RKO (cell line): ENCODE measurements at places on chromosomes 3 and 15.
A peak's percentile ranks its signal among the peaks of the same experiment; 100 is the strongest.

GRCh38 chr3:50164984-50165909 lies 10.1 kb downstream of the SEMA3F start:
- no peak for DNase-seq

GRCh38 chr3:80213086-80213485 lies 445.3 kb upstream of the ROBO1 start:
- no peak for DNase-seq

- DNase-seq, result peak; percentile 30
Measured at GRCh38 chr3:62873761-62874710, 1.2 kb downstream of the CADPS start.

DNA sequence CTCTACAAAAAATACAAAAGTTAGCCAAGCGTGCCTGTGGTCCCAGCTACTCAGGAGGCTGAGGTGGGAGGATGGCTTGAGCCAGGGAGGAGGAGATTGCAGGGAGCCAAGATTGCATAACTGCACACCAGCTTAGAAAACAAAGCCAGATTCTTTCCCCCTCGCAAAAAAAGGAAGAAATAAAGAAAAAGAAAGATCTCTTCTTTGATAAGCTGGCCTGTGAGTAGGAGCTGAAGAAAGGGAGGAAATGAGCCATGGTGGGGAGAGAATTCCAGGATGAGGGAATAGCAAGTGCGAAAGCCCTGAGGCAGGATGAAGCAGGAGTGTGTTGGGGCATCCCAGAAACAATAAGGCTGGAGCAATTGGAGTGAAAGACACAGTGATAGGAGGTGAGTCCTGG lies 24.5 kb upstream of the TOP2B start:
- no peak for DNase-seq

GRCh38 chr15:76187163-76187562 lies 124.1 kb downstream of the ETFA start:
- DNase-seq, result no peak

DNA sequence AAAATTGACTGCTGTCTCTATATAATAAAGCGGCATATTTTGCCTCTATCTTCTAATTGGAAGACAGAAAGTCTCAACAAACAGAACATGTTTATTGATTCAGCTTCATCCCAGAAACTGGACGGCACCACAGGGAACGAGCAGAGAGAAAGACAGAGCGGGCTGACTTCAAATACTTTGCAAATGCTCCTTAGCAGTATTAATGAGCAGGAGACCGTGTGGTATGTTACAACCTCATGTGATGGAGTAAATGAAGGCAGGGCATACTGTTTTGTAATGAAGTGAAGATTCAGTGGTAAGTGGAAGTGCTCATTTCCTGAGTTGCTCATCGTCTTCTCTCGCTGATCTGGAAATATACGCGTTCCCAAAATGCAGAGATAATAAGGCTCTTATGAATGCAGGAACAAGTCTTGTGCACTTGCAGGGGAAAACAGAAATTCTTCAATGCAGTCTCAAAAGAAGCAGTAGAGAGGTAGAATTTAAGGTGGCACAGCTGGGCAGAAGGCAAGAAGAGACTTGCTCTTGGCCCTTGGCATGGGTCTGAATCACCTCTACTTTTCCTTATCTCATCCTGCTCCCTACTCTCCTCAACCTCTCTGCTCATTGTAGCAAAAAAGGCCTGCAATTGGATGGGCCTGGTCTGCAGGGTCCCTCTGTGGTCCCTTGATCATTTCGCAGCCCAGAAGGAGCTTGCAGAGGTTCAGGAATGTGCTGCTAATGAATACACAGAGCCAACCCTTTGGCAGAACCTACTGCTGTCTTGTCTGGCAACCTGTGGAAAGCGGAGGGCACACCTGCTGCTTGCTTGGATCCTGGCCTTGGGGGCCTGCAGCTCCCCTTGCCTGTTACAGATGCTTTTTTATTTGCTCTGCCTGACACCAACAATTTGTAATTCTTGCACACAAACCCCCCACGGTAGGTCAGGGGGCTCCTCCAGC lies 604.9 kb upstream of the CFAP20DC start:
- no peak for DNase-seq

DNA sequence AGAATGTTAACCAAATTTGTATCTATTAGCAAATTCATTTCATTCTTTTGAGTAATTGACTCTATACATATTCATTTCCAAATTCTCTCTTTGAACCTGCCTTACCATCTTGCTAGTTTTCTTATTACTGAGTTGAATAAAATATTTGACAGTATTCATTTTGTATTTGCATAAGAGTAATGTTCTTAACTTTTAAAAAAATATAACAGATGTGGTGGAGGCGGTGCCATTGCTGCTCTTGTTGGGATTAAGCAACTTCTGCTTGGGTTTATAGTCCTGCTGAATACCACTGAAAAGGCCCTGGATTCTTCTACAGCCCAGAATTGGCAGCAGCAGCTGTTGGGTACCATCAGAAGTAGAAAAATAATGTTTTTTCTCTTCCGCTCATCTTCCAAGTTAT lies 148.9 kb upstream of the PEX5L start:
- no peak for DNase-seq

GRCh38 chr3:100120012-100120411 lies 5.7 kb upstream of the FILIP1L start:
- no peak for DNase-seq

DNA sequence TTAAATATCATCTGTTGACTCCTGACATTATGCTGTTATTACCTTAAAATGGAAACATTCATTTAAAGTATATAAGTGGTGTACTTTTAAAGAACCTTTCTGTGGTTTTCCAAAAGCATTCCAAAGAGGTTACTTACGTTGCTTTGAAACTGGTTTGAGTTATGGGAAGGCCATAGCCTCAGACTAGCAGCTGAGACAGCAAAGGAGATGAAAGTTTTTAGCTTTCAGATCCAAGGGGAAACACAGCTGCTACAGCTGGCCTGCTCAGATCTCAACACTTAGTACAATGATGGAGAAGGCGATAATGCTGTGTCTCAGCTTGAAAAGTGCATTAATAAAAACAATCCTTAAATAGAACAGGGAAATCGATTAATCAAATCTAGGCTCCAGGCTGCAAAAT lies 921.1 kb downstream of the ROBO1 start:
- DNase-seq, result no peak

DNA sequence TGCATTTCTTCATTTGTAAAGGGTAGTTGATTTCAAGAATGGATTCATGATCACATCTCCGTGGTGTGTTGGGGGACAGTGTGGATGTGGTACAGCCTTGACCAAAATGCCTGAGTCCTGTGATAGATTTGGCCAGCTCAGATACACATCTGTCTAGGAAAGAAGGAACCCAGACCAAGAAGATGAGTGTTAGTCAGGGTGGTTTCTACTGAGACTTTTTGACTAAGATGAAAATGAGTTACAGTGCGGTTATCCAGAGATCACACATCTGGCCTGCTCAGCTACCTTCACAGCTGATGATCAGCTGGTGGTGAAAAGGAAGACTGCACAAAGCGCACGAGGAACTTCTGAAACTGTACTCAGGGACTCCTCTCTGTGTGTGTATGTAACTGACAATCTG lies 68.0 kb downstream of the FNDC3B start:
- DNase-seq, result no peak

DNA sequence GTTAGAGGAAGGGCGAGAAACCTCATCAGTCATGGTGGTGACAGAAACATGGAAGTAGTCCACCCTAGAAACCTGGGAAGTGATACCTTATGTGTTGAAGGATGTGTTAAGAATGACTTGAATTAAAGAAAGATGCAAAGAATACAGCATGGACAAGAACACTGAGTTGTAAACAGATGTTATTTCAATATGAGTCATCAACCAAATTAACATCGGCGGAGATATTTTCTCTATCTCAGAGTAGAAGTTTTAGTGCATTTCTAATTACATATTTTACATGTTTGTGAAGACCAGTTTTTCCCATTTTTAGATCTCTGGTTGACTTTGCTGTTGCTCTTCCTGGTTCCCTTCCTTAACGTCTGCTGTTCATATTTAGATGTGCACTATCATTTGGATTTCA lies 268.8 kb upstream of the TBL1XR1 start:
- DNase-seq, result no peak

DNA sequence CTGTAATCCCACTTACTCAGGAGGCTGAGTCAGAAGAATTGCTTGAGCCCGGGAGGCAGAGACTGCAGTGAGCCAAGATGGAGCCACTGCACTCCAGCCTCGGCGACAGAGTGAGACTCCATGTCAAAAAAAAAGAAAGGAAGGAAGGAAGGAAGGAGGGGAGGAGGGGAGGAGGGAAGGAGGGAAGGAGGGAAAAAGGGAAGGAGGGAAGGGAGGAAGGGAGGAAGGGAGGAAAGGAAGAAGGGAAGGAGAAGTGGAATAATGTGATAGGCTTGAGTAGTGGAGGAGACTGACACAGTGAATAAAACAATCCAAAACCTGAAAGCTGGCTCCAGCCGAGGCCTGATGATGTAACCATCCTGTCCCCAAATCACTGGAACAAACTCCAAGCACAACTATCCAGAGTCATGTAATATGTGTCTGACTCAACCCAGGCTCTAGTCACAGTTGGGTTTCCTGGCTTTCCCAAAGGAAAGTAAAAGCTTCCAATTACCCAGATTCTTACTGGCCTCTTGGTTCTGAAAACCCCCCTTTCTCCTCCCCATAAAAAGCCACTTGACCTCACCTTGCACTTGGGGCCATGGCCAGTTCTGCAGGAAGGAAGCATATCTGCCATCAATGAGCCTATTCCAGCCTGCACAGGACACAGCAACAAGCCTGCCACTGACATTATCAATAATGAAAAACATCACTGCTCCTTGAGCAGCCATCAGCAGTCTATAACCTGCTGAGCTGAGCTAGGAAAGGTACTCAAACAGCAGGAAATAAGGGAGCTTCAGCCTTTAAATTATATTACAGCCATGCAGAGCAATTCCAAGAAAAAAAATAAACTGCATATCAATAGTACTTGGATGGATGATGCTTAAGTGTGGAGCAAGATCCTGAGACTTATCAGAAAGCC lies 48.3 kb downstream of the MB21D2 start:
- DNase-seq, result peak; percentile 47

- no peak for DNase-seq
Measured at GRCh38 chr3:13051066-13051465, 22.2 kb downstream of the IQSEC1 start.

- DNase-seq, result peak; percentile 27
Measured at GRCh38 chr15:77821188-77821958, 188.7 kb upstream of the LINGO1 start.

- no peak for DNase-seq
Measured at GRCh38 chr3:120420360-120420759, 30.4 kb downstream of the FSTL1 start.

GRCh38 chr15:49815950-49816349 lies 195.1 kb downstream of the DTWD1 start:
- DNase-seq, result no peak

GRCh38 chr15:93028632-93029213 lies 60.3 kb downstream of the RGMA start:
- peak; percentile 26 for DNase-seq

DNA sequence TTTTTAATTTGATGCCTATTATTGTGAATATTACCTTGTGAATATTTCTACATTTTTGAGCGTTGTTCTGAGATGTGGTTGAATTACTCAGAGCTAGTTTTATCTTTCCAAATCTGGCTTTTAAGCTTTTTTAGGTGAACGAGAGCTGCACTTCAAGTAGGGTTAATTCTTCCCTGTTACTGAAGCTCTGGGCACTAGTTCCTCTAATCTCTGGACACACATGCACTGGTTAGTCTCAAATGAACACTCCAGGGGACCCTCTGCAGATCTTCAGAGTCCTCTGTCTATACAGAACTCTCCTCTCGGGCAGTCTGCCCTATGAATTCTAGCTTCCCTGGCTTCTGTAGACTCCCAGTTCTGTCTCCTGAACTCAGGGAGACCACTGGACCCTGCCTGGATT lies 237.5 kb upstream of the TBC1D5 start:
- no peak for DNase-seq

GRCh38 chr3:161203485-161204098 lies 17.5 kb upstream of the NMD3 start:
- DNase-seq, result no peak

GRCh38 chr15:77980098-77980497 lies 97.4 kb downstream of the TBC1D2B start:
- DNase-seq, result no peak

DNA sequence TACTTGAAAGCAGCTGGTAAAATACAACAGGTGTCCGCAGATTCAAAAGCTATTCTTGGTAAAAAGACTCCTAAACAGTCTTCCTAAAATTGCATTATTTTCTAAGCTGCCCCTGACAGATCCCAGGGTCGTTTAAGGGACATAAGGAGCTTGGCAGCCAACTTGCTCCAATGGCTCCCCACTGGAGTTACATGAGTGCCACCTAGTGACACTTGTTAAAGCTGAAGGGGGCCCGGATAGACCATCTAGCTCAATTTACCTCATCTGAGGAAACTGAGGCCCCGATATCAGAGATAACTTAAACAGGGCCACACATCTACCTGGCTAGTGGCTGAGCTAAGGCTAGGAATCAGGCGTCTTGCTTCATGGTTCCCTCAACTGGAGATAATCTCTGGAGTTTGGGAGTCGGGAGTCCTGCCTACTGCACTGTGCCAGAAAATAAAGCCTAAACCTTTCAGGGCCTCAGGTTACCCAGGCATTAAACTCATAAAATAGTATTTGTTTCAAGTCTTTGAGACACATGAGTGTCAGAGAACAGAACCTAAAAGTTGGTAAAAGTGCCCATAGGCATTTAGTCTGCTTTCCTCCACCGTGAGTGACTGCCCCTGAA lies 6.5 kb upstream of the TBC1D23 start:
- DNase-seq, result peak; percentile 63

GRCh38 chr3:6448011-6448410 lies 412.9 kb upstream of the GRM7 start:
- no peak for DNase-seq

DNA sequence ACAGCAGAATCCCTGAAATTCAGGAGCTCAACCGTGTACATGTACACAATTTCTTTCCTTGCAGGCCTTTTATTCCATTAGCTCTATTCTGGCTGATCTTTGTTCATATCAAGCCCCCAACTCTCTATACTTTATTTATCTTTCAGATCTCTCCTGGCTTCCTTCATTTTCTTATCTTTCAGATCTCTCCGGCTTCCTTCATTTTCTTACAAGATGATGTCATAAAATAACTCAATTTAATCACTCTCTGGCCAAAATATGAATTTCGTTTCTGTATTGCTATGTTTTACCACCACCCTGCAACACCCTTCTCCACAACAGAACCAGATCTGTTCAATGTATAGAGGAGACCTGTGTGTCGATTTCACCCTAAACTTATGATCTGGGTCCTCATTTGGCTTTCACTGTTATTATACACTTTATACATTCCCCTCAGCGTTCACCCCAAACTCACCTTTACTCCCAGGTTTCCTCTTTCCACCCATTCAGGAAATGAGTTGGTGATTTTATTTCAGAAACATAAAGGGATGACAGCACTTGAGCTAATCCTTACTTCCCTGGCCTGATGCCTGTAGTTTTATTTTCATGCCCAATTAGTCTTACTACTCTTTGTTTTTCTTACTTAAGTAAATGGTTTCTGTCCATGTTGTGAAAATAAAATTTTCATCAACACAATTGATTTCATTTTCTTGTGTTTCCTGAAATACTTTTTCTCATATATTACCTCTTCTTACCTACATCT lies 195.5 kb downstream of the BCHE start:
- DNase-seq, result no peak
